Brain microvascular endothelial cell (primary cell): ENCODE measurements at places on chromosomes 7 and 10.

- no peak for DNase-seq
These were observed 342.3 kb upstream of the BMPER start for GRCh38 chr7:33562996-33563395.

DNA sequence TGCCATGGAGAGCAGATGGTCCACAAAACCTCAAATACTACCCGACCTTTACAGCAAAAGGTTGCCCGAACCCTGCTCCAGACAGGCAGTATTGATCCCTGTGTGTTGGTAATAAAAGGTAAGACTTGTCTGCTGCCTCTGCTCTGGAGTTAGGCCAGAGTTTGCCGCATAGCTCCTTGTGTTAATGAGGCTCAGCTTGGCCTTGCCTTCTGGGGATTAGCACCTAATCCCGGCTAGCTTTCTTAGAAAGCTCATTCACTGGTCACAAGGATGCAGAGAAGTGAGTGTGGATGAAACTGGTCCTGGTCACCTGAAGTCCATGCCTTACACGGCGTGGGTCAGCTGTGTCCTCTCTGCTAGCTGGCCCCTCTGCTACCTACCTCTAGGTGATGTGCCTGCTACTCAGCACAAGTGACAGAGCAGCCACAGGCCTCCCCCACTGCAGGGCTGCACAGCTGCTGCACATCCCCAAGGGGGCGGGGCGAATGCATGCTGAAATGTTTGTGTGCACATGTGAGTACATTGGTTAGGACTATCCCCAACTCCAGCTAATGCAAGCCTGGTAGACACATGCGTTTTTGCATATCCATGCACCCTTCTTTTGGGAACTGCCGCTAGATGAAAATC lies 31.7 kb upstream of the SYPL1 start:
- DNase-seq: no peak

- DNase-seq: no peak
These were observed 47.3 kb downstream of the NKX6-2 start for GRCh38 chr10:132738454-132739224.

- no peak for DNase-seq
These were observed 132.0 kb upstream of the AKR1E2 start for GRCh38 chr10:4693967-4694366.

DNA sequence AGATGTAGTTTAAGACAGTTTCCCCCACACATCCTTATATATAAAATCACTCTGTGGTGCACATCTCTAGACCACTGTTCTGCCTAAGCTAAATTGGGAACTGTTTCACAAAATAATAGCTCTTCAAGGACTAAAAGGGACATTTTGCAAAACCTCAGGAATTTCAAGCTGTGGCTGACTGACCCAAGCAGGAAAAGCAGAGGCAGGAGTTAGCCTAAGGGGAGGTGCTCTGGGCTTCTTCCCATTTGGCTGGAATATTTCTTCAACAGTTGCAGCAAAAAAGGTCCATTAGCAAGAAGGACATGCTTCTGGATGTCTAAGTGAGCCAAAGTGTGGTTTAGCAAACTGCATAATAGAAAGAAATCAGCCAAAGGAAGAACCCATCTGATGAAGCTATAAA lies 551.2 kb upstream of the ANKRD30A start:
- DNase-seq: peak; percentile 21

DNA sequence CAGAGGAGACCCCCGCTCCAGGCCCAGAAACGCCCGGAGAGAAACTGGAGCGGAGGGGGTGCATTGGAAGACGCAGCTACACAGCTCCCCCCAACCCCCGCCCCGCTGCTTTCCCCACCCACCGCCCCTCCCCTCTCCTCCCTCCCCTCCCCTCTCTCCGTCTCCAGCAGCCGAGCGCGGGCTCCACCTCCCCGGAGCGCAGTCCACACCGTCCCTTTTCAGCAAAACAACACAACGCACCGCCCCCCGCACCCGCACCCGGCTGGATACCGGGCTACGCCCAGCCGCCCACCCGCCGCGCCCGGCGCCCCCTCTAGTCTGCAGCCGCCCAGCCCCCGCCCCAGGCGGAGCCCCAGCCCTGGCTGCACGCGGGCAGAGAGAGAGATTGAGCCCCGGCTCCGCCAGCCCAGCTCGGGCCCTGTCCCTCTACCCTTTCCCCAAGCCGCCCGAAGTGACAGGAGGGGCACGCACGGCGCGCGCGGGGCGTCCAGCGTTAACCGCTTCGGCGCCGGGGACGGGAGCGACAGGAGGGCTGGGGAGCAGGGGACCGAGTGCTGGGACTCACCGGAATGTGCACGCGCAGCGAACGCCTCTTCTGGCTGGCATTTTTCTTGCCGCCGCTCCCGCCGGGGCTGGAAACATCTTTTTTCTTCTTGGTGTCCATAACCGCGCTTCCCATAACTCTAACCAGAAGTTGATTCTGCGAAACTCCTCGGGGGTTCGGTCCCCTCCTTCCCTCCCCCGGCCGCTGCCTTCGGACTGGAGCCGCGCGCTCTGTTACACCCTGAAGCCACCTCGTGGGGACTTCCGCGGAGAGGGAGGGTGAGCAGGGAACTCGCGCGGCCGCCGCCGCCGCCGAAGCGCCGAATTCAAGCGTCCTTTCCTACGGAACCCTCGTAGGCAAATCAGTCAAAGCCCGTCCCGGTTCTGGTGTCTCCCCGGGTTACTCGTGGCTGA lies 695 bp downstream of the PRKAG2 start:
- no peak for DNase-seq

GRCh38 chr10:30188101-30188500 lies 128.7 kb upstream of the JCAD start:
- peak; percentile 10 for DNase-seq

- DNase-seq: no peak
These were observed 53.0 kb downstream of the PARP12 start for GRCh38 chr7:140009735-140010134.

- DNase-seq: no peak
These were observed 387.9 kb downstream of the TCERG1L start for GRCh38 chr10:130923596-130923995.

- peak; percentile 81 for DNase-seq
These were observed 32.6 kb downstream of the PIP4K2A start for GRCh38 chr10:22681783-22682183.

GRCh38 chr10:114389426-114389825 lies 14.9 kb downstream of the AFAP1L2 start:
- DNase-seq: peak; percentile 67

DNA sequence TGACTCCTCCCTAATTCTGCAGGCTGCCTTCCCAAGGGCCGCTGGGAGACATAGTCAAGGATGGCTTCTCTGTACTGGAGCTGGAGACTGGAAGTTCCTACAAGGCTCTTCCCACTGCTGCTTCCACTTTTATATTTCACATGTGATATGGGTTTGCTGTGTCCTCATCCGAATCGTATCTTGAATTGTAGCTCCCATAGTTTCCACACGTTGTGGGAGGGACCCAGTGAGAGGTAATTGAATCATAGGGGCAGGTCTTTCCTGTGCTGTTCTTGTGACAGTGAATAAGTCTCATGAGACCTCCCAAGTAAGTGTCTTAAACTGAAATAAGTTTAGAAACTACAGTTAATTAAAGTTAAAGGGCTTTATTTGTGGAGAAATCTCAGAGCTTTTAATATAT lies 47.0 kb upstream of the BICC1 start:
- no peak for DNase-seq

DNA sequence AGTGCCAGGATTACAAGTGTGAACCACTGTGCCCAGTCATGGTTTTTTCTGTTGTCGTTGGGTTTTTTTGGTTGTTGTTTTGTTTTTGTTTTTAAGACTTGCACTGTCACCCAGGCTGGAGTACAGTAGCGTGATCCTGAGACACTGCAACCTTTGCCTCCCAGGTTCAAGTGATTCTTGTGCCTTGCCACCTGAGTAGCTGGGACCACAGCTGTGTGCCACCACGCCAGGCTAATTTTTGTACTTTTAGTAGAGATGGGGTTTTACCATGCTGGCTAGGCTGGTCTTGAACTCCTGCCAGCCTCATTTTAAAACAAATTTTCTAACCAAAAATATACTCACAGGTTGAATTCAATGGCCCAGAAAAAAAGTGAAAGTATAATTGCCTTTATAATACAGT lies 174.1 kb downstream of the AHR start:
- no peak for DNase-seq

GRCh38 chr10:86708783-86709380 lies 40.6 kb downstream of the LDB3 start:
- DNase-seq: no peak

- no peak for DNase-seq
These were observed 37.8 kb downstream of the C10orf90 start for GRCh38 chr10:126632705-126633104.

- DNase-seq: no peak
These were observed 647.9 kb downstream of the CNTNAP2 start for GRCh38 chr7:146764458-146764857.

DNA sequence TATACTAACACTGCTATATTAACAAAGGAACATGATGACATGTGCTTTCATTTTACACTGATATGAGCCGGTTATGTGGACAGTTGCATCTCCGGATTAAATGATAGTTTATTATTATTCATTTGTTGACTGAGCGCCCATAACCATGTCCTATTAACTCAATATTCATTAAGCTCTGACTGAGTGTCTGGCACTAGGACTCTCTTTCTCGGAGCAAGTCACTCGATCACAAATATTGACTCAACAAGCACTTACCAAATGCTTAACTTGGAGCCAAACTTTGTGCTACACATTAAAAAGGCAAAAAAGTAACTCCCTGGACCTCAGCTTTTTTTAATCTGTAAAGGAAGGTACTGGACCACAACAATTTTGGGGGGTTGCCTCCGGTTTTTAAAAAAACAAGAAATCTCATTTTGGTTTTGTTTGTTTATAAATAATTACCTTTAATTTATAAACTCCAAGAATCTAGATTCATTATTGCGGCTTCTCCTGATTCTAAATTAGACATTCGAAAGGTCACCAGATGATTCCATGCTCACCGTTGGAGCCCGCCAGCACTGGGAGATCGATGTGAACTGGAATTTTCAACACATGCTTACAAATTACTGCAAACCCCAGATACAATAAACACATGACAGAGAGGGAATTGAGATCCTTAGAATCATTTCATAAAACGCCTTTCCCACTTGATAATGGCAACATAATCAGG lies 8.9 kb upstream of the LYZL1 start:
- DNase-seq: no peak

DNA sequence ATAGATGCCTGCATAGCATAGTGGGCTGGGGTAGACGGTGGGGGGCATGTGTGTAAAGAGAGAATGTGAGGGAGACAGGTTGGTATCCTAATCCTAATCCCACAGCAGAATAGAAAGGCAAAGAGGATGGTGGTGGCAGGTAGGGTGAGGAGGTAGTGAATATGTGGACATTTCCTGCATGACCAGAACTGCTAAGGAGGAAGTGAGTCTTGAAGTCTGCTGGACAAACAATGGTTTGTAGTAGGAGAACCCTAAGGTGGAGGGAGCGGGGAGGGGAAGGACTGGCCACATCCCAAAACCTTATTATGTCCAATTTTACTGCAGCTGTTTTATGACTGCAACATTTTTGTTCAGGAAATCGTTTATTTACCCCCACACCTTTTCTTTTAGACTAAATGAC lies 279.7 kb downstream of the AUTS2 start:
- no peak for DNase-seq
